Stimulated activated CD8-positive, alpha-beta memory T cell treated with anti-CD3 and anti-CD28 coated beads, Interleukin-7, amount 100 ng/mL, for 1 hour (primary cell): ENCODE measurements at places on chromosomes 1 and 21.

- no peak for DNase-seq
These were observed 50.4 kb upstream of the FMOD start for GRCh38 chr1:203401199-203401877.

GRCh38 chr1:29793653-29794348 is 557.5 kb downstream of the PTPRU start:
- no peak for DNase-seq

GRCh38 chr1:41416552-41417334 is 55.5 kb downstream of the FOXO6 start:
- DNase-seq = peak; percentile 35

- DNase-seq = no peak
These were observed 86.1 kb upstream of the POU3F1 start for GRCh38 chr1:38132681-38133080.

DNA sequence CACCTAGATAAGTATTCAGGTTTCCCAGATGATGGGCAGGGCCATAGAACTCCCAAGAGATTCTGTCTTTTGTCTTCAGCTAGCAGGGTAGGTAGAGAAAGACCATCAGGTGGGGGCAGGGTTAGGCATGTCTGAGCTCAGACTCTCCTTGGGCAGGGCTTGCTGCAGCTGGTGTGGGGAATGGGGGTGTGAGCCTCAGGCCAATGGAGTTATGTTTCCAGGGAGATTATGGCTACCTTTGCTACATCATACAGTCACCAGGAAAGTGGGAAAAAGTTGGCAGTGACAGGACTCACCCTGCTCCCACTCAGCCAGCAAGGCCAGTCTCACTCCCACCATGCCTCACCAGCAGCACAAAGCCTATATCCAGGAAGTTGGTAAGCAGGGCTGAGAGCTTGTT is 77.8 kb downstream of the DRAM2 start:
- DNase-seq = no peak

DNA sequence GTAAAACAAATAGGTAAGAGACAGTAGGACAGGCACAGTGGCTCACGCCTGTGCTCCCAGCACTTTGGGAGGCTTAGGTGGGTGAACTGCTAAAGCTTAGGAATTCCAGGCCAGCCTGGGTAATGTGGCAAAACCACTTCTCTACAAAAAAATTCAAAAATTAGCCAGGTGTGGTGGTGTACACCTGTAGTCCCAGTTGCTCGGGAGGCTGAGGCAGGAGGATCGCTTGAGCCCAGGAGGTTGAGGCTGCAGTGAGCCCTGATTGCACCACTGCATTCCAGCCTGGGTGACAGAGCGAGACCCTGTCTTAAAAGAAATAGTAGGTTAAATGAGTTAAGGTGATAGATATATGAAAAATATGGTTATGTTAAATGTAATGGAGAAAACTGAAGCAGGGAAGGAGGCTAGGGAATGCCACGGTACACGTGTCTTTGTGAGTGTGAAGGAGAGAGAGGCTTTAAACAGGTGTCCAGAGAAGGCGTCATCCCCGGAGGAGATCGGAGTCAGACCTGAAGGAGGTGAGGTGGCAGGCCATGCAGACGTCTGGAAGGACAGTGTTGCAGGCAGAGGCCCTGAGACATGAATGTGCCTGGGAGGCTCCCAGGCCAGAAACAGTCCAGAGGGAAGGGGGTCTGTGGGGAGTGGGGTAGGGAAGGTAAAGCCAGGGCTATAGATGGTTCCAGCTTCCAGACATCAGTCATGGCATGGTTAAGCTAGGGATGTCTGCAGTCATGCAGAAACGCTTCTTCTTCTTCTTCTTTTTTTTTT is 7.2 kb upstream of the RIPPLY3 start:
- no peak for DNase-seq

DNA sequence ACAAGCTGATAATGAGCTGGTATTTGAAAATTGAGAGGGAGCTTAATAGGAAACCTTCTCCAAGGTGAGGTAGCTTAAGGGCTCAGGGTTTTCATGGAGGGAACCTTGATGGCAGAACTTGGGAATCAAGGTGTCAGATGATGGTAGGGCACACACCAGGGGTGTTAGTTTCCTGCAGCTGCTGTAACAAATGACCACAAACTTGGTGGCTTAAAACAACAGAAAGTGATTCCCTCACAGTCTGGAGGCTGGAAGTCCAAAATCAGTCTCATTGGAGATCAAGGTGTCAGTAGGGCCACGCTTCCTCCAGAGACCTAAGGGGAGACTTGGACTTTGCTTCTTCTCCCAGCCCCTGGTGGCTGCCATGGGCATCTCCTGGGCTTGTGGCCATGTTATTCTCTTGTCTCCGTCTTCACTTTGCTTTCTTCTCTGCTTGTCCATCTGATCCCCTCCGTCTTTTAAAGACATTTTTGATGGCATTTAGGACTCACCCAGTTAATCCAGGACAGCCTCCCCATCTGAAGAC is 45.5 kb downstream of the HUNK start:
- no peak for DNase-seq
